ENCODE measurements at places on chromosomes 2 and 18.

GRCh38 chr2:63051042-63051794 is 588 bp downstream of the OTX1 start:
- DNase-seq: no peak

DNA sequence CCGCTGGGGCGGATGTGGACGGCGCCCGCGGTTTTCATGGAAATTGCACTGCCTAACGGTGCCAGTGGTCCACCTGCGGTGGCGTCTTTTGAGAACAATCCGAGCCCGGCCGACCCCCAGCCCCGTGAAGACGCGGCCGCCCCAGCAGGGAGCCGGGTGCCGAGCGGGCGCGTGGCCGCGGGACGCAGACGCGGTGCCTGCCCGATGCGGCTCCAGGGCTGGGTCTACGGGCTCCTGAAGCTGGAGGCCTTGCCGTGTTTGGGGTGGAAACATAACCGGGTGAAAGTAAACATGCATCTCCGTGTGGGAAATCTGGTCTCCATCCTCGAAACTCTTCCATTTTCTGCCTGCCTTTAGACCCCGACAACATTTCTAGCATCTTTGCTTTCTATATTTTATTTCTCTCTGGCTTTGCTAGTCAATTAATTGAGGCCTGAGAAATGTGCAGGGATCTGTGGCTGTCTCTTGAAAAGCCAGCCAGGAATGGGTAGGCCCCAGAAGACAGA is 572 bp downstream of the INPP4A start:
- no peak for DNase-seq

DNA sequence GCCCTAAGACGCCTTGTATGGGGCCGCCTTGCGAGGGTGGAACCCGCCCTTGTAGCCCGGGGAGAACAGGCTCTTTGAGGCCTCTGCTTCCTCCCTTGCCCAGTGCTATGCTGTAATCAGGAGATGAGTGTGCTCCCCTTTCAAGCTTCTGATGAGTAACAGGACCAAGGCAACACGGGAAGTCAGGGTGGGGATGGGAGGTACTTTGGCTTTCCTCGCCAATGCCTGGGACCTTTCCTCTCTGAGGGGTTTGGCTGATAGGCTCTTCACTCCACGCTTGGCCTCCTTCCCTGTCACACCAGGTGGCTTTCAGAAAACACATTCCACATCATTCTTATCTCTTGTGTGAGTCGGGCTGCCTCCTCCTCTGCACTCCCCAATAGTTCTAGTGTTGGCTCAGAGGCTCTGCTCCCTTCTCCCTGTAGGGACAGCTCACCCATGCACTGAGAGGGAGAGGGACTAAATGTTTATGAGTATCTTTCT is 223.7 kb upstream of the TRIB2 start:
- DNase-seq: no peak

DNA sequence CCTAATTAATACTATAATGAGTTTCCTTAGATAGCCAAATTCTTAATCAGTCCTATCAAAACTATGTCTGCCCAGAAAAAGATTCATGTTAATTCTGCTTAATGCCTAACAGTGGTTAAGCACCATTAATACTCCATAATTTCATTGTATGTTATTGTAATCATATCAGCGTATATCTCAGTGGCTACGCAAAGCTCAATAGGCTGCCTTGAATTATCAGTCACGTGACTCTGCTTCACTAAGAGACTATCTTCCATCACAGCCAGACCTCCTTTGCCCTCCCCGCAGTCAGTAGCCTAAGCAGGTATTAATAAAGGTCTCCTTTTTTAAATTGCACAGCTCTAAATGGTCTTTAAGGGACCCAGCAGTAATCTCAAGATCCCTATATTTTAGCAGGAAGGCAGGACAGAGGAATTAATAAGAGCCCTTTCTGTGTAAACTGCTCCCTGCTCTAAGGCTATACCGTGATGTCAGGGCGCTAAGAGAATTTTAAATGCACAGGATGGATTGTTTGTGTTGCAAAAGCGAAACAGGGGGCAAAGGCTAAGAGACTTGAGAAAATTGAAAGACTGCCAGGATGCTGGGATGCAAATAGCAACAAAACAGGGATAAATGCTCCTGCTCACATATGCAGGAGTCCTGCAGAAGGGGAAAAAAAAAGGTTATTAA is 215.6 kb upstream of the POU3F3 start:
- no peak for DNase-seq

- DNase-seq: no peak
These were observed at the start of gene STON1 for GRCh38 chr2:48530033-48530811. Gene STON1, plus strand, starts transcription at chr2:48530154. Its CDS starts 50,480 bp downstream, at chr2:48580634.
